ENCODE measurements at places on chromosomes 6 and 20.

GRCh38 chr20:41870869-41871462 lies 252.8 kb upstream of the CHD6 start:
- peak; percentile 1 for DNase-seq

DNA sequence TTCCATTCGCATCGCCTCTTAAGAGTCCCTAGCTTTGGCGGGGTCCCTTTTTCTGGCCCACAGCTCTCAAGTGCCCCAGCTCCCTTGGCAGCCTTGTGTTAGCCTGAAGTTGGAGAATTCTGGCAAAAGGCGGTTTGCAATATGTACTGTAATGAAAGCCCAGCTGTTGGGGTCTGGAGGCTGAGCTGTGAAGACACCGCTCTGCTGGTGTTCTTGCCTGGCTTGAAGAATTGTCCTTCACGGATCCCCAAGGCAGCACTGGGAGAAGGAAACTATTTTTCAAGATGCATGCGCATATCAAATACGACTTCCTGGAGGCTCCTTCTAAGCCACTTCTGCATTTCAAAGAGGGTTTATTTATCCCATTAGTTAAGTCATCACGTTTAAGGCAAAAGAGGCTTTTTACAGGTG lies 21.4 kb upstream of the CITED2 start:
- no peak for DNase-seq

DNA sequence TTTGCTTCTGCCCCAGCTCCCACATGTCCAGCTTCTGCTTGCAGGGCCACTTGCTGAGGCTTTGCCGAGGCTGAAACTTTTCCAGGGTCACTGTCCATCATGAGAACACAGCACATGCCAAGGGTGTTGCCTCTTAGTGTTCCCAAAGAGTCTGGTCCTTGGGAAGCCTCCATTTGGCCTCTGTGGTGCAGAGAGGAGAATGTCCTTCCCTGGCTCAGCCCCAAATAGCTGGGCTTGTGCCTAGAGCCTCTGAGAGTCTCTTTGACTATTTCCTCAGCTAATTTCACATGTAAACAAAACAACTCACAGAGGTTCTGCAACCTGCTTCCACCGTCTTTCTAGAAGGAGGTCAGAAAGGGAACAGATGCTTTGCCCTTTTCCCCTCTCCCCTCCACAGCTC lies 40.4 kb upstream of the RAB23 start:
- no peak for DNase-seq

- no peak for DNase-seq
Observed at GRCh38 chr6:136378888-136379287, 89.2 kb upstream of the BCLAF1 start.

- DNase-seq = peak; percentile 69
Observed at GRCh38 chr20:19835533-19836222, 77.6 kb downstream of the RIN2 start.
